Panc1 (cell line): ENCODE measurements at places on chromosomes 6 and 20.

GRCh38 chr6:113619077-113619476 lies 238.1 kb upstream of the MARCKS start:
- DNase-seq, result no peak

DNA sequence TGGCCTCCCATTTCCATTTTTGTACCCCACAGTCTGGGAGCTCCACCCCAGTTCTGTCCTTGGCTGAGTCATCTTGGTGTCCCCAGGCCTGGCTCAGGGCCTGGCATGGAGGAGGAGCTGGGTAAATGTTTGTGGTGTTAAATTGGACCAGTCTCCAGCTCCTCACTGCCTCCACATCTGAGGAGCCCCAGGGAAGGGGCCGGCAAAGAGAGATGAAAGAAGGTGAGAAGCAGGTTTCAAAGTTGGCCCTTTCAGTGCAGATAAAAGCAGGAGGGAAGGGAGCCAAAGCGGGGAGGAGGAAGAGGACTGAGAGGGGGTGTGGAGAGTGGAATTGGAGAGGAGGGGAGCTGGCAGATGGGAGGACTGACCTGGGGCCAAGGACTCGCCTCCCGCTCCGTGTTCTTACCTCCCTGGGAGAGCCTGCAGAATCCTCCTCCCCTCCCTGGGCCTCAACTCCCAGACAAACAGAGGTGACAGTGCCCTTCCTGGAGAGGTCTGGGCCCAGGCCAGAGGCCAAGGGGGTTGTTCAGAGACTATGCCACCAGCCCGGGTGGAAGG lies 89.0 kb downstream of the CD40 start:
- no peak for DNase-seq

DNA sequence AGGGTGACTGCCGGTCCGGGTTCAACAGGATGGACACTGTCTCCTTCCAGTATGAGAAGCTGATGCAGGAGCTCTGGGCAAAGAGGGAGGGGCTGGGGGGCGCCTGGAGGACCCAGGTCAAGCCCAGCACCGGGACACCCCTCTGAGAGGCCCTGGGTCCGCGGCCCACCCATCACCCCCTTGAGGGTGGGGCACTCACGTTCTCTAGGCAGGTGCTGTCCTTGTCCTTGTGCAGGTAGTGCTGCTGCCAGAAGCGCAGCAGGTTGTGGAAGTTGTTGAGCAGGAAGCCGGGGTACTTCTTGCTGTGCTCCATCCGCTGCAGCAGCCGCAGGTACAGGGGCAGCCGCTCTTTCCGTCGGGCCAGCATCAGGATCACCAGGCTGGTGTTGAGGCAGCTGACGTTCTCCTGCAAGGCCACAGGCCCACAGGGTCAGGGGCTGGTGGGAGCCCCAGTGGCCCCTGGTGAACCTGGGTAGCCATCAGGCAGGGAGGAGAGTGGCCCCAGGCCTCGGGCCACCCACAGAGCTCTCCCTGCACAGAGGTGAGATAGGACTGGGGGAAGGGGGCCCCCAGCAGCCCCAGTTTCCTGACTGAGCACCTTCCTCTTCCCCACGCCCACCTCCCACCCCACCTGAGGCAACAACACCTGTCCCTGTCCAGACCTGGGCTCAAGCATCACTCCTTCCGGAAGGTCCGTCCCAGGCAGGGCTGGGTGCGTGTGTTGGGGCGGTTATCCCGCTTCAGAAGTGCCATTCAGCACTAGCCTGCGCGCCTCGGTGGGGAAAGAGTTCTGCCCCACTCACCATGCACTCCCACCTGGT lies 47.8 kb downstream of the MYH7B start:
- DNase-seq, result no peak

GRCh38 chr20:49646126-49646525 lies 67.6 kb downstream of the B4GALT5 start:
- DNase-seq, result no peak

- no peak for DNase-seq
Measured at GRCh38 chr6:125088963-125089362, 64.6 kb upstream of the TPD52L1 start.
